ENCODE measurements at places on chromosomes 2 and 18.

DNA sequence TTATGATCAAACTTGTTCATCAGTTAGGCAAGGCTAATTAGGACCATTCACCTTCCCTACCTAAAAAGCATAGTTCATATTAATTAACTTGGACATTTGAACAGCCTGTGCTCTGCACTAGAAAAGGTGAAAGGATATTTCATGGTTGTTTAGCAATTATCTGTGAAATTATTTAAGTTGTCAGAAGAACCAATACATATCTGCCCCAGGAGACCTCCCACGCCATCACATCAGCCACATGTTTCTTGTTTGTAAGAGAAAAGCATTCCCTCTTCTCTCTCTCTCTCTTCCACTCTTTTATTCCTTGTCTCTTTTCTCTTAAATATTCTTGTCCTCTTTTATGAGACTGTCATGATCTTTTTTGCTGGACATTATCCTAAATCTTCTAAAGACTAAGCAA lies 282.0 kb upstream of the RND3 start:
- no peak for DNase-seq

DNA sequence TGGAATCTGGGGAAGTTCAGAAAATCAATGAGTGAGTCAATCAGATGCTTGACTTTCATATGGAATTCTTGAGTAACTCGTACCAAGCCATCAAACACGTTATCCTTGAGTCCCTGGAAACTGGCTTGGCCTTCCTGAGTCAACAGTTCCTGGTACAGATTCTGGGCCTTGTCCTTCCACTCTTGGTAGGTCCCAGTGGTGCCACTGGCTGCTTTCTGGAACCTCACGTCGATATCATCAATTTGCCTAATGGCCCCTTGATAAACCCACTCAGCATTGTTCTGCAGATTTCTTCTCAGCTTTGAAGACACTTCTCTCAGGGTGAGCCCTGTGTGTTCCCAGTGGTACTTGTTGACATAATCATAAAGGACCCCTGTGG lies 41.1 kb downstream of the APOB start:
- DNase-seq = no peak

DNA sequence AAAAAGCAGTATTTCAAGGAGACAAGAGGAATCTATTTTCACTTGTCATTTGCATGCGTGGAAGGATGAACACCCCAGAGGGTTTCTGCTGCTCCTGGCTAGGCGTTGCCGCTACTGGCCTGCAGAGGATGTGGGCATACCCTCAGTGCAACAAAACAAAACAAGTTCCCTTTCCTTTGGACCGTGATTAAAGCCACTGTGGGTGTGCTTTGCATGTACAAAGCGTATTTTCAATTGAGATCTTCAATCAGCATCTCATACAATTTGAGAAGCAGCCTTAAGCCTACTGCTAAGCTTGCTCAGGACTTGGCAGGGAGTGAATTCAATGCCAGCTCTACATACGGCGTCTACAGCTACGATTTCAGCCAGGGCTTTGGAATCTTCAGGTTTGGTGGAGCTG lies 298.4 kb downstream of the LPIN1 start:
- DNase-seq = no peak

DNA sequence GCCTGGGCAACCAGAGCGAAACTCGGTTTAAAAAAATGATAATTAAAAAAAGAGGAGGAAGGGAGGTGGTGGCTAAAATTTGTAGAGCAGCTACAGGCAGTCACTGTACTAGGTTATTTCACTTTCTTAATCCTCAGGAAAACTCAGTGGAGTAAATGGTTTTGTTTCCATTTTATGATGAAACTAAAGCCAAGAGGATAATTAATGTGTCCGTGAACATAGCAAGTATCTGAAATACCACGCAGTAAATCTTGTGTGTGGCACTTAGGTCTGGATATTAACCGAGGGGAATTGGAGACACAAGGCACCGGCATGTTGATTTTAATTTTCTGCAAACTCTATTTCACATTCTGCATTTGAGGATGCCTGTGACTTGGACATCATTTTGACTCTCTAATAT lies 14.5 kb downstream of the SH3BP4 start:
- no peak for DNase-seq

- DNase-seq = no peak
Measured at GRCh38 chr2:96826546-96827278, 10.6 kb downstream of the CNNM3 start.

GRCh38 chr2:206890179-206890578 lies 49.1 kb upstream of the CPO start:
- DNase-seq = no peak

GRCh38 chr2:53820048-53820447 lies 33.2 kb downstream of the ERLEC1 start:
- no peak for DNase-seq

DNA sequence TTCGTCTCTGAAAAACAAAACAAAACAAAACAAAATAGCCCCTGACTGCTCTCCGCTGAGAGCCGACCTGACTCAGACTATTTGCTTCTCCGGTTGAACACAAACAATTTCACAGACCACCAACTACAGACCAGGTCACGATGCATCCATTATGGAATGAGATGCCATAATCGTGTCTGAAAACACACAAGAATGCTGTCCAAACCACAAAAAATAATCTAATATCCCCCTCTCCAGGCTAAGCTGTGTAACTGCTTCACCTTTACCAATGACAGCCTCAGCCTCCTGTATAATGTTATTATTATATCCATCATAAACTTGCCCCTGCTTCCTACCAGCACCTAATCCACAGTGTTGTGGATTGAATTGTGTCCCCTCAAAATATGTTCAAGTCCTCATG lies 114.7 kb downstream of the DNAH6 start:
- DNase-seq = no peak
